Umbilical cord (tissue), 2 donors: ENCODE measurements at places on chromosomes 1 and 21.
A peak's percentile ranks its signal among the peaks of the same experiment; 100 is the strongest.

- no peak for DNase-seq
Measured at GRCh38 chr21:35470522-35470921, 421.4 kb upstream of the RUNX1 start.

DNA sequence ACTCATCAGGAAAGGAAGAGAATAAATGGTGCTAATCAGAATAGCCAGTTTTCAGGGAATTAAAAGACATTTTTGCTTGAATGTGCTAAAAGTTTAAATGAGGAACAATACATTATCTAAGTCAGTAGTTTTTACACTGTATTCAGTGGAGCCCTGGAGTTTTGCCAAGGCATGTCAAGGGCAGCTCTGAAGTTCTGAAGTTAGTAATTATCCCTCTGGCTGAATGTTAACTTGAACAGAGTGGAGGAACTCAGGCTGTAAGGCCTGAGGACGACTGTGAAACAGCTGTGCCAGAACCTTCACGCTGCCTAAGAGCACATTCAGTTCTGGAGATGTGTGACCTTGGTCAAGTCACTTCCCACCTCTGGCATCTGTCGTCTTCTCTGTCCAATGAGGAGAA is 68.1 kb downstream of the EDEM3 start:
- DNase-seq, result no peak

DNA sequence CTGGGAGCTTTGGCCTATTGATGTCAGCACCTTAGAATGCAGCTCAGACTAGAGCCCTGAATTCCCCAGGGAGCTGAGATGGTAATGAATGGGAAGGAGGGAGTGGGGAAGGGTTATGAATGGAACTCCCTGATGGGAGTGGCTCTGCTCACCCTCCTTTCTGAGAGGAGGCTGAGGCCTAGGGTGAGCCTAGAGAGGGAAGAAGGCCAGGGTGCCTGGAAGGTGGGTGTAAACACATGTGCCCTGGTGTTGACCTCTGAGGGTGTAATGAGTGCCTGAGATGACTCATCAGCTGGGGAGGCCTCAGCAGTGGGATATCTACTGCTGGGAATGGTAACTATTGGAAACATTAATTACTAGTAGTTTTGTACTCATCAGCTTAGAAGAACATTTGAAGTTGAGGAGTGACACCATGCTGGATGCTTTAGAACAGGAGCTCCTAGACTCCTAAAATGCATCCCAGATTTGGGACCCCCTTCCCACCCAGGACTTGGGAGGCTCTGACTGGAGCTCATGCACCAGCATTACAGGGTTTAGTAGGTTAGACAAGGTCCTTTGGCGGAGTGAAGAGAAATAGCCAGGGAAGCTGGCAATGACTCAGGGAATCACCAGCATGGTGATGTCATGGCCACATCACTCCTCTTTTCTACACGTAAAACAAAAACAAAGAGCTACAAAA is 16.0 kb upstream of the PIGV start:
- DNase-seq, result peak; percentile 73

GRCh38 chr1:175889848-175890247 is 146.5 kb upstream of the TNR start:
- no peak for DNase-seq

- DNase-seq, result no peak
Measured at GRCh38 chr1:113488576-113489177, 98.4 kb downstream of the MAGI3 start.

DNA sequence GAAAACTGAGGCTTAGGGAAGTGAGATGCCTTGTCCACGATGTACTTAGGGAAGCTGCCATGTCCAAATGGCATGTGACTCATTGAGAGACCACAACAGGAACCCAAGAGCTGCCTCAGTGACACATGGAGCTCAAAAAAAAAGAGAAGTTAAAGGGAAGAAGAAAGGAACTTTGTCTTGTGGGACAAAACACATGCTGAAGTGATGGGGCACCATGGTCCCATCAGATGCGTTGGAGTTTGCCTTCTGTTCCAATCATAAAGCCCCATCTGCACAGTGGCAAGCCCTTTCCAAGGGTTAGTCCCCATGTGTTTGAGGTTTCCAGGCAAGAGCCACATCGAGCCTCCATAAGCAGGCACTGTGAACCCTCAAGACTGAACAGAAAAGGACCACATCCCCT is 8.0 kb downstream of the MED8 start:
- DNase-seq, result peak; percentile 20

DNA sequence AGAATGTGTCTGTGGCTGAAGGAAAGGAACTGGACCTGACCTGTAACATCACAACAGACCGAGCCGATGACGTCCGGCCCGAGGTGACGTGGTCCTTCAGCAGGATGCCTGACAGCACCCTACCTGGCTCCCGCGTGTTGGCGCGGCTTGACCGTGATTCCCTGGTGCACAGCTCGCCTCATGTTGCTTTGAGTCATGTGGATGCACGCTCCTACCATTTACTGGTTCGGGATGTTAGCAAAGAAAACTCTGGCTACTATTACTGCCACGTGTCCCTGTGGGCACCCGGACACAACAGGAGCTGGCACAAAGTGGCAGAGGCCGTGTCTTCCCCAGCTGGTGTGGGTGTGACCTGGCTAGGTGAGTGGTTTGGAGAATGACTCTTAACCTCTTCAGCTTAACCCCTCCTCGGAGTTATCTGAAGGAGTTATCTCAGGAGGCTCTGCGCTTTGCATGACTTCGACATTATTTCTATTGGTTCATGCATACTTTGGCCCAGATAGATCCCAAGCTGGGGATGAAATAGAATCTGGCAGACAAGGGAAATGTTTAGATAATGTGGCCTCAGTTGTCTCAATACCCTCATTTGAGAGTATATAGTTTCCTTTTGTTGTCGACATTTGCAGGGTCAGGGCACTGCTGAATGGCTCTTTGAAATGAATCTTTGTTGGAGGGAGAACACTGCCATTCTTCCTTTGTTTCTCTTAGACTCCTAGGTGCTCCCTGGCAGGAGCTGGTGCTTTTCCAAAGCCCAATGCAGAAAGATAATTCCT is 39.7 kb downstream of the PTGFRN start:
- DNase-seq, result no peak

- no peak for DNase-seq
Measured at GRCh38 chr1:206890125-206891060, 6.8 kb upstream of the IL24 start.

DNA sequence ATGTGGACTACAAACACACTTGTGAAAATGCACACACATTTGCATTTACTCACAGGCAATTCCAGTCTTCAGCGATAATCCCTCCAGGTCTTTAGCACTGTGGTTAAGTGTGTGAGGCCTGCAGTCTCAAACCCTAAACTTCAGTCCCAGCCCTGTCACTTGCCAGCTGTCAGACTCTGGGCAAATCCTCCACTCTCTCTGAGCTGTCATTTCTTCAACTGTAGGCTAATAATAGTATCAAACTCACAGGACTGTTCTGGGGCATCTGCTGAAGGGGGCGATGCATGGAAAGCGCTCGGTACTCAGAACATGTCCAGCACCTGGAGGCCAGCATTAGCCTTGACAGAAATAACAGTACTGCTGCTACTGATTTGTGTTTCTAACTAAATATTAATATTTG is 48.2 kb downstream of the NEK2 start:
- DNase-seq, result no peak

- no peak for DNase-seq
Measured at GRCh38 chr1:157213836-157214235, 75.6 kb upstream of the ETV3 start.

DNA sequence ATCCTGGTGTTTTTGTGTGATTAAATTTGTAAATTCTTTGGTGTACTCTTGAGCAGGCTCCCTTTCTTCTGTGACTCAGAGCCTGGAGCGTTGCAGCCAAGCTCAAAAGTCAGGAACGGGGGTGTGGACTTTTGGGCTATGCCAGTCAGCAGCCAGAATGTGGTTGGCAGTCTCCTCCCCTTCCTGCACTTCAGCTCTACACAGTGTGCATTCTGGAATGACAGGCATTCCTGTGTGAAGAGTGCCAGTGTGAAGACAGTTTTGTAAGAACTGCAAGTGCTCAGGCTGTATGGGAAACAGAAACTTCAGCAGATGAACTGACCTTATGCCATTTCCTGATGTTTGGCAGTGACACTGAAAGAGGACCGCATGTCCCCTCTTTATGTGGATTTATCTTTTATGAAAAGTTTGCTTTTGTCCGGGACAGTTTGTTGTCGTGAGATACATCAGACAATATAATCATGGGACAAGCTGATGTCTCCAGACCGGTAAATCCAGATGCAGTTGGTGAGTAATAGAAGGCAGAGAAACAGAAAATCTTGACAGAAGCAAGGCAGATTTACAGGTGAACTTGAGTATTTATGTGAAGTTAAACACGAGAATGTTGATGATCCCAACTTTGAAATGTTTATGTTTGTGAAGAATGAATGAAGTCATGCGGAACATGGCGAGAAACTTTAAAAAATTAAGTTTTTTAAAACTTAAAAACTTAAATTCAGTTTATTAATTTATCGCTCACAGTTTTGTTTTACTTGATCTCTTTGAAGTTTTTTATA is 67.7 kb upstream of the RCC1 start:
- DNase-seq, result peak; percentile 92

DNA sequence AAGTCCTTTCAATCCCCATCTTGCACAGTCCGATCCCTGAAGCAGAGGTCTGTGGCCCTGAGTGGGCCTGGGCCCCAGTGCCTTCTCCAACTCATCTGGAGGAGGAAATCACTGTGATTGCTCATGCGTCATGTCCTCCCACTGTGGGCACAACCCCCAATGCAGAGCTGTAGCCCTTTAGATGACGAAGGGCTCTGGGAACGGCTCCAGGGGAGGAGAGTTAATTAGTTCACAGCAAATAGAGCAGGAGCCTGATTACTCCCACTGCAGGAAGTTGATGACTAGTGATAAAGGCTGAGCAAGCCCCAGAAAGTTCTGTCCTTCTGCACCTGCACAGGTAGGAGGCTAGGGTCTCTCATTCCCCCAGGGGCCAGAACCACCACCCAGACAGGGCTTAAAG is 111.5 kb downstream of the CCDC185 start:
- no peak for DNase-seq

DNA sequence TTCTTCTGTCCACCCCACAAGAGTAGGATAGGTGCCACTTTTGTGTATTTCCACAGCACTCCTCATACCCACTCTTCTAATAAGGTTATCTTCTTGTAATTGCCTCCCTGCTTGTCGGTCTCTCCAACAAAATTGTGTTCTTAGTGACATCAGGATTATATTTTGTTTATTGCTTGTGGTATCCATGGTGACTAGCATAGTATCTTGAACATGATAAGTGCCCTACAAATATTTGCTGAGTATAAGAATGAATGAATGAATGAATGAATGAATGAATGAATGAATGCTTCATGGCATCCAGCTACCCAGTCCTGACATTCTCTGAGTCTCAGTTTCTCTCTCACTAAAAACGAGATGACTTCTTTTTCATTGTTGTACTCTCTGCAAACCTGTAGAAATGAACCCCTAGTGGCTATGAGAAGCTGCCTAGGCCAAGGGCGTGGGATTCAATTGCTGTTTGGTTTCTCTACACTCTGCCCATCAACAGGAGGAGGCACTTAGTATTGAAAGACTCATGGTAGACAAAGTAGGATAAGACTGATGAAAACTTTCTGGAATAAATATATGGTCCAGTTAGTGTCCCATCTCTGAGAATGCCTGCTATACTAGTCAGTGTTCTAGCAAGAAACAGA is 121.0 kb downstream of the TMEM53 start:
- no peak for DNase-seq

DNA sequence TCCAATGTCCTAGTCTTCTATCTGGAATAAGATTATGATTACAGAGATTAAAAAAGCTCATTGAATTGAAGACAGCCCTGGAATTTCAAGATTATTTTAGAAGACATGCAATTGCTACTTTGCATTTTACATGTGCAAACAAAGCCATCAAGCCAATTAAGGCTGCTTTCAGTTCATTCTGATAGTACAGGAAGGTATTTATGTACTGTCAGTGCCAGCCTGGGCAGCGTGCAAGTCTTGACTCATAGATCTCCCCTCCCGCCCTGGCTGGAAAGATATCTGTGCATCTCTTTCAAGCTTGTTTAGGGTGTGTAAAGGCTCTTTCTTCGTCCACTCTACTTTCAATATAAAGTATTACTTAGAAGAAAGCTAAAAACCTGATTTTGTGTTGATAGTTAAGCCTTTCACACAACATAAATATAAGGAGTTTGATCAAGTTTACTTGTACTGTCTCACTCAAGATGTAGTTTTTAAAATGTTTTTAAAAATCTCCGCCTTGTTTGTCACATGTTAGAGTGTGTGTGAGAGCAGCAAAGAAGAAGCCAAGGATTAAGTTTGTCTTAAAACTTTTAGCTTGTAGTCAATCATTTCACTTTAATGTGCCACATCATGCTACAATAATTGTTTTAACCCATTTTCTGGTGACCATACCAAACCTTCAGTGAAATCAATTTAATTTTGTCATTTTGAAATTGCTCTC is 13.6 kb upstream of the LYPLAL1 start:
- DNase-seq, result peak; percentile 60

DNA sequence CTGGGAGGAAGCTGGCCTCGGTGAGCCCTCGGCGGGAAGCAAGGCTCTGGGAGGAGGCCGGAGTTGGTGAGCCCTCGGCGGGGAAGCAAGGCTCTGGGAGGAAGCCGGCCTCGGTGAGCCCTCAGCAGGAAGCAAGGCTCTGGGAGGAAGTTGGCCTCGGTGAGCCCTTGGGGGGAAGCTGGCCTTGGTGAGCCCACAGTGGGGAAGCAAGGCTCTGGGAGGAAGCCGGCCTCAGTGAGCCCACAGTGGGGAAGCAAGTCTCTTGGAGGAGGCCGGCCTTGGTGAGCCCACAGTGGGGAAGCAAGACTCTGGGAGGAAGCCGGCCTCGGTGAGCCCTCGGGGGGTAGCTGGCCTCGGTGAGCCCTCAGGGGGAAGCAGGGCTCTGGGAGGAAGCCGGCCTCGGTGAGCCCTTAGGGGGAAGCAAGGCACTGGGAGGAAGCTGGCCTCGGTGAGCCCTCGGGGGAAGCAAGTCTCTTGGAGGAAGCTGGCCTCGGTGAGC is 36.0 kb downstream of the KRTAP10-1 start:
- DNase-seq, result no peak

DNA sequence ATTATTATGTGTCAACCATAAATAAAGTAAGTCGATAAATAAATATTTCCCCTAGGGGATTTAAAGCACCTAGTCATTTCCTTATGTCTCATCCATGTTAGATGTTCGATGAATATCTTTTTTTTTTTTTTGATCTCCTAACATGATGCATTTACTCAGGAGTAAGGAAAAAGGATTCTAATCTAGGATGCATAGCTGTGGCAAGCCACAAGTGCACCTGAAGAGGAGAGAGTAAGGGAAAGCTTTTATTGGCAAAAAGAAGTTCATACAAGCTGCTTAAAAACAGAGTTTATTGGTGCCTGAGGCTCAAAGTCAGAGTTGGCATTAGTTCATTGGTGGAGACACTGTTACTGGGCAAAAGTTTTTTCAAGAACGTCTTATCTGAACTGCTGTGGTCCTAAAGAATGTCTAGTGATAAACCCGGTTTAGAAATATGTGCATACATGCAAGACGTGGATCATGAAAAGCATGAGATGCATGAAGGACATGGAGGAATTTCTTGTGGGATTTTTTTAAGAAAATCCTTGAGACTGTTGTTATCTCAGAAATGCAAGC is 51.7 kb downstream of the SWT1 start:
- DNase-seq, result peak; percentile 53

DNA sequence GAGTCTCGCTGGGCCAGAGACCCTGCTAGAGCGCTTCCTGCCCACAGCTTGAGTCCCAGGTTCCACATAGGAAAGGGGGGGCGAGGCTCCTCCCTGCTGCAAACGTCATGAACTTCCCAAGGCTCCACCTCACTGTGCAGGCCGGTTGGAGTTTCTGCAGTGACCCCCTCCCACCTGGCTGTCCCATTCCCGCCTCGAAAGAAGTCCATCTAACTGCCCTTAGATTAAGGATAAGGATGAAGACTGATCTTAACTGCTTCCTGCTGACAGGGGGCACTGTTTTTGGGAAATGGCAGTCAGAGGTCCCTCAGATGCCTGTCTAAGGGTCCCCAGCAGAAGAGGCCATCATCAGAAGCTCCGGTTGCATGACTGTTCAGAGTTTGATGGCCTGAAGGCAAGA is 62.7 kb downstream of the STUM start:
- DNase-seq, result no peak
